ENCODE measurements at places on chromosomes 5 and 9. TPM values are rescaled to one million over a fixed set of nuclear protein-coding genes. Genes with fewer than 3 reads are reported as not detected.

The PLAC8L1 gene
- total RNA-seq, result 0.24 TPM

The TAF11L5 gene
- total RNA-seq, result not detected

The NUTM2G gene
- not detected for total RNA-seq

The MEIKIN gene
- 0.14 TPM for total RNA-seq

The OGN gene
- 10.1 TPM for total RNA-seq

The SMU1 gene
- total RNA-seq, result 27.3 TPM

The TMEM252 gene
- not detected for total RNA-seq

The AFF4 gene
- total RNA-seq, result 14.7 TPM

Measured in thymus (tissue), 14 donors.